Left ventricle myocardium superior (tissue), 1 donor: ENCODE measurements at places on chromosomes 2 and 18. TPM values are rescaled to one million over a fixed set of nuclear protein-coding genes. Genes with fewer than 3 reads are reported as not detected.

Gene CPO
- 0.27 TPM for total RNA-seq

Gene CASP10
- total RNA-seq, result 6.4 TPM

Gene NPPC
- total RNA-seq, result 7.2 TPM

Gene CD8A
- 1.5 TPM for total RNA-seq
